ENCODE measurements at places on chromosomes 12 and 14.

DNA sequence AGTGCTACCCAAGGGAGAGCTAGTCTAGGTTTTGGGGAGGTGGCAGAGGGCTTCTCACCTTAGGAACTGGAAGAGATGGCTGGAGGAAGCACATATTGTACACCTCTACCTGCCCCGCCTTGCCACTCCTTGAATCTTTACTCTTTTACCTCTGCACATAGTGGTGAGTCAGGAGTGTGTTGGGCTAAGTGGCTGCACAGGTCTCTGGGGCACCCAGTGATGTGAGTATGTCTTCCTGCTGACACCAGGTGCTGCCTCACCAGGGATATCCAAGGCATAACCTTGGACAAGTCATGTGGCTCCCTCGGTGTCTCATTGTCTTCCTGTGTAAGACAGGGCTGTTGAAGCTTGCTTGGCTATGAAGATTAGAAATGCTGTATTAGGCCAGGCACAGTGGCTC, 19.8 kb upstream of the CABP1 start:
- no peak for DNase-seq

GRCh38 chr12:98178126-98178525, 337.3 kb upstream of the TMPO start:
- no peak for DNase-seq

- no peak for DNase-seq
Measured at GRCh38 chr12:22631863-22632463, 7.0 kb downstream of the ETNK1 start.

DNA sequence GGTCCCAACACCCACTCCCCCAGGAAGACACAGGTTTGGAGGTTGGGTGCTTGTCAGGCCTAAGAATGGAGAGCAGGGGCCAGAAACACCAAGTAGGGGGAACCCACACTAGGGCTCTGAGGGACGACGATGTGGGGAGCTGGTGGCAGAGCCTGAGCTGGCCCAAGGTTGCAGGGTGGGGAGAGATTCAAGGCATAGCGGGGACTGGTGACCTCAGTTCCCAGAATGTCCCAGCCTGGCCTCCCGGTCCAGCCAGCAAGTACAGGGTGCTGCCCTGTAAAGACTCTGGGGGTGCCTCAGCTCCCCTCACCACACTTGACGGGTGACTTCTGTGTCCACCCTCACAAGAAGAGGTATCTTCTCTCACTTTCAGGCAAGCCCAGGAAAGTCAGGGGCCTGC, 86.7 kb downstream of the ALG10 start:
- DNase-seq: no peak

DNA sequence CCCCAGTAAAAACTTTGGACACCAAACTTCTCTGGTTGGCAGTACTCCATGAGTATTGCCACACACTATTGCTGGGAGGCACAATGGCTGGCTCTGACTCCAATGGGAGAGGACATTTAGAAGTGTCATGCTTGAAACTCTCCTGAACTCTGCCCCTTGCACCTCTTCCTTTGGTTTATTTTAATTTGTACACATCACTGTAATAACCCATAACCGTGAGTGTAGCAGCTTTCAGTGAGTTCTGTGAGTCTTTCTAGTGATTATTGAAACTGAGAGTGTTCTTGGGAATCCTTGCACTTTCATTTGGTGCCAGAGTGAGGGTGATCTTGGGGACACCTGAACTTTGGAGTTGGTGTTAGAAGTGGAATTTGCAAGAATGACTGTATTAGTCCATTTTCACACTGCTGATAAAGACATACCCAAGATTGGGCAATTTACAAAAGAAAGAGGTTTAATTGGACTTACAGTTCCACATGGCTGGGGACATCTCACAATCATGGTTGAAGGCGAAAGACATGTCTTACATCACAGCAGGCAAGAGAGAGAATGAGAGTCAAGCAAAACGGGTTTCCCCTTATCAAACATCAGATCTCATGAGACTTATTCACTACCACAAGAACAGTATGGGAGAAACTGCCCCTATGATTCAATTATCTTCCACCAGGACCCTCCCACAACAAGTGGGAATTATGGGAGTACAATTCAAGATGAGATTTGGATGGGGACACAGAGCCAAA, 41.3 kb upstream of the CEP83 start:
- no peak for DNase-seq

- no peak for DNase-seq
Measured at GRCh38 chr12:88604646-88605045, 24.4 kb upstream of the KITLG start.

- no peak for DNase-seq
Measured at GRCh38 chr12:67045650-67046049, 223.5 kb upstream of the CAND1 start.

All from neuronal stem cell (in vitro differentiated cells).